ENCODE measurements at places on chromosomes 4 and X. TPM values are rescaled to one million over a fixed set of nuclear protein-coding genes. Genes with fewer than 3 reads are reported as not detected.

The CT45A10 gene
- total RNA-seq: not detected

DNA sequence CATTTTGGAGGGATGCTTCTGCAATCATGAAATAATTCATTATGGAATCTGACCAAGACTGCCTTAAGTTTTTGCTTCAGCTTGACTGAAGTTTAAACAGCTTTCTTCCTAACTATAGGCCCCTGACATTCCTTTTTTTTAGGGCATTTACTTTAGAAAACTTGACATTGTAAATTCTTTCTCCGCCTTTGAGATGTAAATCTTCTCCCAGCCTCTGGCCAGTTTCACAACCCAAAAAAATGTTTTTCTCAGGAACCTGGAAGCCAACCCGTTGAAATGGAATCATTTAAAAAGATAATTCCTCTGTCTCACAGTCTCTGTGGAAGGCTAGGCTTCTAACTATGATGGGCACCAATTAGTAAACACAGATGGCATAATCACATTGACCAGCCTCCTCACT is 710.4 kb upstream of the PABPC4L start:
- no peak for DNase-seq

The SH2D1A gene
- total RNA-seq: 67.6 TPM

The COX7B2 gene
- not detected for total RNA-seq

- DNase-seq: no peak
Observed at GRCh38 chr4:105594099-105595010, 41.9 kb downstream of the ARHGEF38 start.

The FABP2 gene
- total RNA-seq: not detected

DNA sequence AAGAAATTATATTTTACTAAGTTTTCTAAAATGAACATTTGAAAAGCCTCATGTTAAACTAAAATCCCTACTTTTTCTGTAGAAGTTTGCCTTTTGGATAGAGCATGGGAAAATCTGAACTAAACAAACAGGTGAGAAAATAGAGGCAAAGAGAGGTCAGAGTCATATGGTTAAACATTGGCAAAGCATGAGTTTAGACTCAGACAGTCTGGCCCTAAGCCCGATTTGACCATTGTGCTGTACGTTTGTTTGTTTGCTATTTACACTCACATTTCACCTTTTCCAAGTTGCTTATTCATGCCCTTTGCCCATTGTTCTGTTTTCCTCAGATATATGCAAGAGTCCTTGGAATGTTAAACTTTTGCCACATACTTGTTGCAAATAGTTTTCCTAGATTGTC is 85.4 kb downstream of the TIGD2 start:
- no peak for DNase-seq

- DNase-seq: no peak
Observed at GRCh38 chr4:176393306-176394013, 73.7 kb downstream of the SPCS3 start.

The TDO2 gene
- 0.18 TPM for total RNA-seq

The AMBN gene
- not detected for total RNA-seq

The GAGE13 gene
- total RNA-seq: not detected

The DCAF12L1 gene
- total RNA-seq: not detected

DNA sequence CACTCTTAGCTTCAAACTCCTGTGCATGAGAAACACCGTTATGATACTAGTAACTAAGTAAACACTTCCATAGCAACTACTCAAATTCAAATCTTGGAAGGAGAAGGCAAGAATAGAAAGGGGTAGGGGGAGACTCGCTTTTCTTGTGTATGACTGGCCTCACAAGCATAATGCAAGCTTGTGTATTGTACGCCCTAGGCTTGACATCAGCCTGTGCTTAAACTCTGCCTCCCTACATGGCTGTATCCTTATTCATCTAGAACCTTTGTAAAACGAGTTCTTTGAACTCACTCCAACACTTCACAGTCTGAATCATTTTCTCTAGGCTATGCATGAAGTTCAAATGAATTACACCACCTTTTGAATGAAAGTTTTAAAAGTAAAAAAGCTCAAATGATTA is 1071.2 kb upstream of the ADGRL3 start:
- DNase-seq: no peak

The NAAA gene
- total RNA-seq: 36.5 TPM

DNA sequence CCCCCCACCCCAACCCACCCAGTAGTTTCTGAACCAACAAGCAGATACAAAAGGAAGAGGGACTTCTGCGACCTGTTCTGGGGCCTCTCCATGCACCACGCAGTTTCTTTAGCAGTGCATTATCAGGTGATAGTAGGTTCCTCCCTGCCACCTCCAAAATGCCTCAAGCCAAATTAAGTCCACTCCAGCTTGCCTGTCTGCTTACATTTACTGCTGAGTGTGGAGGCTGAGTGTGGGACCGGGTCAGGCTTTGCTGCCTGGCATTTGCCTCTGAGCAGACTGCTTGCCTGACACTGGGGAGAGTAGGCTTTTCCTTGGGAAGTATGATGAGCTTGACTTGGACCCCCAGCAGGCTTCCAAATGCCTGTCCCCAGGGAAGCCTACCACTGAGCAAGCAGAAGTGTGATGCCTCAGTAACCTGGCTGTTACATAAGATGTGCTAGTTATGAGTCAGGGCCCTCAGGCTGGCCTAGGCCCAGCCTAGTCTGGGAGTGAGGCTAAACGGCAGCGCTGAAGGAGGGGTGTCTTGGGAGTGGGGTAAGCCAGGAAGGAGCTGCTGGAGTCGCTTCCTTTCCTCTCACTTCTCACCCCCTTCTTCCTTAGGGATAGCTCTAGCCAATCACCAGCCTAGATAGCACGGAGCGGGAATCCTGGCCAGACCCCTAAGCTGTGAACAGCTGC is 9.0 kb downstream of the TSC22D3 start:
- DNase-seq: no peak

GRCh38 chr4:97359826-97360225 is 783.5 kb downstream of the STPG2 start:
- no peak for DNase-seq

DNA sequence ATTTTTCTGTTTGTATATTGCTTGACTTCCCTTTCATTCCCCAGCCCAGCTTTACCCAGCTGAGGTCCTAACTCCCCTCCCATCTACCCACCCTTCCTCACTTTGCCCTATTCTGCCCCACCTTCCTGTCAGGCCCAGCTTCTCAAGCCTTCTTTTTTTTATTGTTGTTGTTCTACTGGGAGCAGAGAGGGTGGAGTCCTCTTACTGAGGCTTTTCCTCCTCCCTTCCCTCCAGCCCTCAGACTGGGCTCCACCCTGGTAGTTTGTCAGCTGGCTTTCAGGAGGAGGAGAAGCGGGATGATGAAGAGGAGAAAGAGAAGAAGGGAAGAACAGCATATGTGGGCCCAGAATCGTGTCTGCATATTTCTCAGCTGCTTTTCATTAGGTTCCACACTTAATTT is 3.2 kb upstream of the KLF8 start:
- DNase-seq: no peak

The NEUROG2 gene
- not detected for total RNA-seq

The POU3F4 gene
- total RNA-seq: not detected

The CITED1 gene
- not detected for total RNA-seq

The NEIL3 gene
- 14.7 TPM for total RNA-seq

GRCh38 chrX:41334363-41335197 is 618 bp downstream of the DDX3X start:
- peak; percentile 76 for DNase-seq

- no peak for DNase-seq
Observed at GRCh38 chr4:129138810-129139496, 43.0 kb downstream of the C4orf33 start.

GRCh38 chr4:119016636-119017035 is 119.0 kb upstream of the MYOZ2 start:
- DNase-seq: no peak

DNA sequence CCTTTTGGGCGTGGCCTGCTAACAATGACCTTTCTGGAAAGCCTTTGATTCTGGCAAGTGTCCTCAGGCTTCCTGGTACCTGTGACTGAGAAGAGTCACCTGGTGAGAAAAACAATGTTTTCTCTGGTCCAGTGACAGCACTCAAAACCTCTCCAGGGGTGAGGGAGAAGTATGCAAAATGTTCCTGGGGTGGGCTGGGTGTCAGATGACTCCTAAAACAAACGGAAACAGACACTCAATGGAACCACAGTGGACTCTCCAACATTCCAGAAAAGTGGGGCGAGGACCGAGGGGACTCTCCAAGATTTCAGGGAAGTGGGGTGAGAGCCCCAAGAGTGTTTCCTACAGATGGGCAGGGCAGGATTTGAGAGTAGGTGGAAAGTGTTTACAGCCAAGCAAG is 69.5 kb downstream of the ANAPC4 start:
- no peak for DNase-seq

The CSAG1 gene
- total RNA-seq: not detected

DNA sequence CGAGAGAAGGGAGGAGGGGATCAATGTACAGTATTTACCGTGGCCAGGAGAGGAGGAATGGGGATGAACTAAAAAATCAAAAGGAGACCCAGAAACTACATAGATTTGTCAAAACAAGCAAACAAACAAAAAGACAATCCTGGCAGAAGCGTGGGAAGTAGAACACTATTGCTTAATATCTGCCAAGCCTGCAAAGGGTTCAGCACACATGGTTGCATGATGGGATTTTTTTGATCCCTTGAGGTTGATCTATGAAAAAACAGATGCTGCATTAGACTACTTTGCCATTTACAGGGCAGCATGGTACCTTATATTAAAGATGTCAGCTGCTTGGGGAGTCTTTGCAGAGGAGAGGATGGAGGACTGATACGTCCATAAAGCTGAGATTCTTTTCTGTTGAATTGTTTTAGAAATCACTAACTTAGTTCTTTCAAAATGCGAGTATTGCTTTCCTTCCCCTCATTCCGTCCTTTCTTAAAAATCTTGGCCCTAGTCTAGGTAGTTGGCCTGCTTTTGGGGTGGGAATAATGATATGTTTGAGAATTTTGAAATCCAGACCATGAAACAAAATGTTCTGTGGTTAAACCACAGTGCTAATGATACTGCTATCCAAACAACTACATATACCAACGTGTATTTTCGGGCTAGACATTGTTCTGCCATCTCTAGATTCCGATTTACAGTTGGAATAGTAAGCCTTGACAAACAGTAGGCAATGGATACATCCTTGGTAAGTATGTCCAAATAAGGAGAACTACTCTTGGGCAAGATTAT is 39.6 kb upstream of the TMEM150C start:
- DNase-seq: no peak

The MAGEA1 gene
- not detected for total RNA-seq

GRCh38 chr4:168496834-168497233 is at the start of gene PALLD:
TSS of gene PALLD (plus strand) at chr4:168497052.
- no peak for DNase-seq

GRCh38 chr4:13483768-13484121 is 395 bp downstream of the RAB28 start:
- peak; percentile 17 for DNase-seq

GRCh38 chr4:44760142-44760898 is 34.0 kb upstream of the GNPDA2 start:
- DNase-seq: peak; percentile 3

DNA sequence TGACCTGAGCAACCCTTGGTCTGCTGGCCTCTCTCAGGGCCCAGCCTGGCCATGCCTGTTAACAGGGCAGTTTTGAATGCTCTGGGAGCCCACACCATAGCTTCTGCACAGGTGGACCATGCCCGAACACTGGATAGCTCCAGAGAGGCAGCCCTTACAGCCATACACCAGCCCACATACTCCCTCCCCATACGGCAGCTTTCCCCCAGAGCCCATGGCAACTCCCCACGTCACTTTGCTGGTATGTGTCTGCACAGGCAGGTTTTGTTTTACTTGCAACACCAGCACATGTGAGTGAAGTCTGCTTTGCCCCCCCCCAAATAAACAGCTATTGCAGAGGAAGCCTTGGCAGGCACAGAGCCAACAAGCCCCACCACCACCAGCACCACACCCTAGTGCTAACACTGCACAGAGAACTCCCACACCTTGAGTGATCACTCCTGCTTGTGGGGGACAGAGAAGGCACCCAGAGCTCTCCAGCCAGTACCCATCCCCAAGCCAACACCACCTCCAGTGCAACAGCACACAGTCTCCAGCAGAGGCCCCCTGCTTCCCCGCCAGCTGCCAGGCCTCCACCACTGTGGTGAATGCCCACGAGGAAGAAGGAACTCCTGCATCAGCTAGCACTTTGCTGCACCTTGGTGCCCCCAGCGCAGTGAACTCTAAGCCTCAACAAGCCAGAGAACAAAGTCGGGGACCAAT is 87.3 kb downstream of the STPG2 start:
- DNase-seq: no peak

DNA sequence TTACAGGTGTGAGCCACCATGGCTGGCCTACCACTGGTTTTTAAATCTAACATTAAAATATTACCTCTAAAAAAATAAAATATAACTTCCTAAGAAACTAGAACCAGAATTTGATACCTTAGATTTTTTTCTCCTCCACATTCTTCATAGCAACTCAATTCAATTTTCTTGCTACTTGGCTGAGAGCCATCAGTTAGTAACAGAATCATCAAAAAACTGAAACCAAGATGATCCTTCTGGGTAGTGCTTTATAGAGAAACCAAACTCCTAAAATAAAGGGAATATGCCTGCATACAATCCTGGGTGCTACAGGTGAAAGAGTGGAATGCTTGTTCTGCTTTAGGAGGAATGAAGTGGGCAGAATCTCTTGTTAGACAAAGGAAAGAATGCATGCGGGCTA is 64.4 kb downstream of the RPS3A start:
- DNase-seq: no peak

GRCh38 chr4:163623787-163624186 is 129.3 kb downstream of the TMA16 start:
- no peak for DNase-seq

- no peak for DNase-seq
Observed at GRCh38 chrX:29470030-29470429, 745.3 kb upstream of the MAGEB2 start.

DNA sequence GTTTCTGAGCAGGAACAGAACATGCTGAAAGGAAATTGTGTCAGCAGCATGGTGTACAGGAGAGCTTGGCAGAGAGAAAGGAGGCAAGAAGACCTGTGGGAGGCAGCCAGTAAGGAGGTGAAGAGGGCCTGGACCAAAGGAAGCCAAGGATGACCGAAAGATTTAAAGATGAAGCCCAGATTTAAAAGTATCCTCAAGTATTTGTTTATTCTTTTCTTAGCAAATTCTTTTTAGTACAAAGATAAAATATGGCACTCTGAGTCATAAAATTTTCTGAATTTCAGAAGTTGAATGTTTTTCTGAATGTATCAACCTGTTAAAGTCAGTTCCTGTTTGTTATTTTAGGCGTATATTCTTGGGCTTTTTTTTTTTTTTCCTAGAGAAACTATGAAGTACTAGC is 3.5 kb downstream of the PKD2 start:
- DNase-seq: no peak

The ZFYVE28 gene
- total RNA-seq: 4.6 TPM

GRCh38 chr4:164621886-164622521 is 131.9 kb upstream of the SMIM31 start:
- no peak for DNase-seq

The ZIC3 gene
- not detected for total RNA-seq

- no peak for DNase-seq
Observed at GRCh38 chr4:49018718-49019295, 32.7 kb downstream of the CWH43 start.

The MCUB gene
- 72.7 TPM for total RNA-seq

The HPSE gene
- total RNA-seq: 6.5 TPM

- no peak for DNase-seq
Observed at GRCh38 chrX:148577741-148578140, 77.3 kb downstream of the AFF2 start.
